ENCODE measurements at places on chromosomes 7 and 10.

DNA sequence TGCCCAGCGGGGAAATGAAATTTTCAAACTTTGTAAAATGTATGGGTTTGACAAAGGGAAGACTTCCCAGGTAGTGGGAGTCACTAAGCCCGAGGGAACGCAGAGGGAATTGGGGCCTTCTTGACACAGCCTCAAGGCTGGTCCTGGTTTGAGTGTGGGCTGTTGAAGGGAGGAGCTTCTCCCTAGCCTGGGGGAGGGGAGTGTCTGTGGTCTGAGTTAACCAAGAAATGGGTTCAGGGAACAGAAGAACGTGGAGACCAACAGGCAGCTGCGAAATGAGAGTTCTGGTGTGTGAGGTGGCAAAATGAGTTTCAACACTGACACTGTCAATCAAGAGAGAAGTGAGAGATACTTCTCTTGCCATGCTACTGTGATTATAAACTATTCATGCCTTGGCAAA lies 32.7 kb upstream of the BAMBI start:
- no peak for DNase-seq

GRCh38 chr7:84022684-84023308 lies 171.8 kb downstream of the SEMA3A start:
- no peak for DNase-seq

DNA sequence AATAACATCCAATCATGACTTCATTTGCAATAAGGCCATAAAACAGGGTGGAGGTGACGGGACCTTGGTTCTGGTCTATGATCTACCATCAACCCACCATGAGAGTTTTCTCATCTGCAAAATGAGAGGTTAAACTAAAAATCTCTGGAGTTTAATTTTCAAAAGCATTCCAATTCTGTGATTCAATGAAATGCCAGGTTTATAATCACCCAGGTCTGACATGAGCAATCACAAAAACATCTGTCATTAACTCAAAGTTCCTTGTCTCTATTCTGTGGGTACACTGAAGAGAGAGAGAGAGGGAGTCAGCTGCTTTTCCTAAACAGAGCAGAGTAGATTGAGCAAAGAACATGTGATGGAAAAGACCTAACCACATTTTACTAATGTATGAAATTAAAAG lies 75.4 kb downstream of the NUDCD3 start:
- DNase-seq: no peak

GRCh38 chr10:24721229-24722106 lies 2.2 kb downstream of the ARHGAP21 start:
- no peak for DNase-seq

- peak; percentile 14 for DNase-seq
Measured at GRCh38 chr10:63866075-63866746, 345.0 kb downstream of the REEP3 start.

DNA sequence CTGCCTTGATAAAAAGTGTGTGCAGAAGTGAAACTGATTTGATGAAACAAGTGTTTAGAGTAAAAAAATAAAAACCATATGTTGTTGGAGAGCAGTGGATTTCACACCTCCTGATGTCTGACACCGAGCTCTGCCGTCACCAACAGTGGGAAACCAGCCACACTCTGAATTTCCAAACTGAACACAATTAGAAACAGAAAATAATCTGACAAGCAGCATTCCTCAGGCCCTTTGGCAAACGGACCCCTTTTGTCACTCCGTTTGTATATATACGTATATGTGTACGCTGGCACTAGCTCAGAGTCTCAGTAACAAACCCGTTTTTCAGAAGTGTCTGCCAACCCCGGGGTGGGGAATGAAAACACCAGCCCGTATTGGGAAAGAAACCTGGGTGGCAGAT lies 32.4 kb downstream of the TACC2 start:
- DNase-seq: no peak

GRCh38 chr7:106795084-106795876 lies 69.8 kb upstream of the PIK3CG start:
- DNase-seq: no peak

GRCh38 chr7:22688084-22688483 lies 38.9 kb upstream of the IL6 start:
- DNase-seq: no peak

GRCh38 chr10:116045366-116046356 lies 227.3 kb downstream of the GFRA1 start:
- DNase-seq: no peak

All from NCI-H345 (cell line).